ENCODE measurements at places on chromosomes 7 and 10.

DNA sequence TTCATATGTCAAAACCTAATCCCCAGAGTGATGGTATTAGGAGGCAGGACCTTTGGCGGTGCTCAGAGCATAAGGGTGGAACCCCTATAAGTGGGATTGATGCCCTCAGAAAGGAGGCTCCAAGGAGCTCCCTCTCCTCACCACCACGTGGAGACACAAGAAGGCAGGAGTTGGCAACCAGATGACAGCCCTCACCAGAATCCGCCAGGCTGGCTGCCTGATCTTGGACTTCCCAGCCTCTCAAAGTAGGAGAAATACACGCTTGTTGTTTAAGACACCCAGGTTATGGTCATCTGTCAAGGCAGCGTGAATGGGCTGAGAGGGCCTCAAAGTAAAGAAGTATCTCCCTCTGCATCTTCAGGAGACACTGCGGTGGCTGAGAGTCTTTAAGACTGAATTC is 187.7 kb downstream of the TNS3 start:
- no peak overlapping the region for H3K27ac ChIP-seq
- no peaks in the 10 kb centered on the region for H3K27me3 ChIP-seq
- peaks cover 42% of the 10 kb centered on the region for H3K36me3 ChIP-seq
- DNase-seq = no peak

DNA sequence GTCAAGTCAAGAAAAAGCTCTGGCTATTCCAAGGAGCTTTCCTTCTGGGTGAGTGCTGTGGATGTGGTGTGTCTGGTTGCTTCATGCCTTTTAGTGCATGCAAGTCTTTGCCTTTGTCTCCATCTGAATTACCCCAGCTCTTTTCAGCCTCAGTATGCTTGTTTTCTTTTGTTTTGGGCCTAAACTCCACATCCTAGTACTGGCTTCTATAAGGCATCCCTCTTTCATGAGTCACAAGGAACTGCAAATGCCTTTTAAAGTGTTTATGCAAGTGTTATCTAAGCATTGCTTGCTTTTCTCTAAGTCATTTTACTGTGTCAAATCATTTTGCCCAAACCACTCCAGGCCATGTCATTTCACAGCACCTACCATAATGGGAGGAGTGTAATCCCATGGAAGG is 132.1 kb downstream of the PLCE1 start:
- no peaks in the 10 kb centered on the region for H3K36me3 ChIP-seq
- no peaks in the 10 kb centered on the region for H3K27me3 ChIP-seq
- DNase-seq = no peak
- H3K4me1 ChIP-seq = no peaks in the 10 kb centered on the region
- no peak overlapping the region for H3K27ac ChIP-seq

DNA sequence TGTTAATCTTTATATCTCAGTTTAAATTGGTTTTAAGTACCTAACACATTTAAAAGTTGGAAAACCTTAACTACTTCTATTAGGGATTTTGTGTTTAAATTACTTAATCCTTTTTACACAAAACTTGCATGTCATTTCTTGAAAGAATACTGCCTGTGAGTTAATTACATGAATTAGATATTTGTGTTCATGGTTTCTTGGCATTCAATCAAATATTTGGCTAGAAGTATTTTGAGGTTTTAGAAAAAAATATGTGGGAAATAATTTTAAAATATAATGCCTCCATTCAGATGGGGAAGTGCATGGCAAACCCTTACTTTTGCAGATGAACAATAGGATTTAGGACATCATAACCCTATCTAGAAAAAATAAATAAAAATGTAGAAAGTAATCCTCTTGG is 186.5 kb upstream of the SEMA3E start:
- H3K27me3 ChIP-seq = no peaks in the 10 kb centered on the region
- no peak for DNase-seq
- no peaks in the 10 kb centered on the region for H3K4me1 ChIP-seq
- no peak overlapping the region for H3K27ac ChIP-seq
- H3K36me3 ChIP-seq = no peaks in the 10 kb centered on the region

DNA sequence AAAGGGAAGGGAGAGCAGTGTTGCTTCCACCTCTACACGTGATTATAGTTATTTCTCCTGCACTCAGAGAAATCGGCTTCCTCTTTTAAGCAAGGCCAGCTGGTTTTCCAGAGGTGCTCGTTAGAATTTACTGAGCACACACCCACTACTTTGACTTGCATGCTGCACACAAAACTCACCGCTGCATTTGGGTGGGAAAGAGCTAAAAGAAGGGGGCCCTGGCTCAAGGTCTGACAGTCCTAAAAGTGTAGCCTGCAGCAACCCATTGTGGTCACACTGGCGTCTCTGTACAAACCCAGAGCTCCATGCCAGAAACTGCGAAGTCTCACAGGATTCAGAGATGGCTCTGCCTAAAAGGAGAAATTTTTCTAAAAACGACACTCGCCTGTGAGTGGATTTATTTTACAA is 133.7 kb downstream of the SLC25A13 start:
- no peak overlapping the region for H3K27ac ChIP-seq
- no peaks in the 10 kb centered on the region for H3K27me3 ChIP-seq
- H3K36me3 ChIP-seq = peaks cover 4% of the 10 kb centered on the region
- H3K4me1 ChIP-seq = peaks cover 3% of the 10 kb centered on the region
- peak; percentile 19 for DNase-seq

DNA sequence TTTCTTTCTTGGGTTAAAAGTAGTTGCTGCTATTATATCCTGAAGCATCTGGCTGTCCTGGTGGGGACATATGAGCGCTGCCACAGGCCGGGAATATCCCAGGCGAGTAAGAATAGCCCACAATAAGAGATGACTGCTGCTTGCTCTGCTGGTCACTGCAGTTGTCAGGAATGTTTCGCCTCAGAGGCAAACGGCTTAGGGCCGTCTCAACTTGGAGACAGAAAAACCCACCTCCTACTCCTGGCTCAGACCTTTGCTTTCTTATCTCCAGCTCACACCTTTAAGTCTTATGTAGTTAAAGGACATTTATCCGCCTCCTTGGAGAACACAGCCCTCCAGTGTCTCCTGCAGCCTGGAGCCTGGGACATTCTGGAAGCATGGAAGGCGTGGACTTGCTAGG is at the start of gene GJD4:
Gene GJD4, plus strand, starts transcription at position 151 of the 400 bp plus-strand sequence. Its CDS starts 227 bp downstream, at position 378.
- no peaks in the 10 kb centered on the region for H3K4me1 ChIP-seq
- no peak within 1 kb of the TSS for H3K4me3 ChIP-seq
- peak; percentile 12 for DNase-seq

GRCh38 chr10:102654566-102654965 is 10.3 kb downstream of the TRIM8 start:
- no peak overlapping the region for H3K4me3 ChIP-seq
- H3K36me3 ChIP-seq = peaks cover 37% of the 10 kb centered on the region
- no peak for DNase-seq
- no peaks in the 10 kb centered on the region for H3K27me3 ChIP-seq

DNA sequence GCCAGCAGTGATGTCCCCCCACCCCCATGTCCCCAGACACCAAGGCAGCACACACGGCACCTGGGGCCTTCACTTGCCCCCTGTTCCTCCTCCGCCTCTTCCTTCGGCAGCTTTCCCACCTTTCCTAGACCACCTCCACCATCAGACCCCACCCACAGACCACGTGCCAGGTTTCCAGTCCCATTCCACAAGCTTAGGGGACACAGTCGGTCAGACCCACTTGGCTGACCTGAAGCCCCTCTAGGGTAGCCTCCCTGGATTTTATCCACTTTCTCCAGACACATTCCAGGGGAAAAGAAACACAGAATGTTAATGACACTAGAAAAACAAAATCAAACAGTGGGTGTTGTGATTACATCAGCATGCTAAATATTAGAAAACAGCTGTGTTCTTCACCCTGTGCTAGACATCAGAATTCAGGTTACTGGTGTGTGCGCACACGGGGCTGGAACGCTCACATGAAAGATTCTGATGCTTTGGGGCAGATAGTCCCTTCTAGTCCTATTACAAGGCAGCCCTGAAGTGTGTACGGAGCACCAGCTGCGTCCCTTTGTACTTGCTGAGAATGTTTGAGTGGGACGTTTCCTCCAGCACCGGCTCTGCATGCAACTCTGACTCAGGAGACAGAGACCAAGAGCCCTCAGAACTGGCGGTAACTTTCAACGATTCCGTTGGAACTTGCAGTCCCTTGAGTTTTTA is 75.5 kb upstream of the PPP2R2D start:
- H3K4me1 ChIP-seq = no peaks in the 10 kb centered on the region
- no peak for DNase-seq
- no peak overlapping the region for H3K4me3 ChIP-seq
- H3K27me3 ChIP-seq = peaks cover 4% of the 10 kb centered on the region
- no peak overlapping the region for H3K27ac ChIP-seq

- no peak for DNase-seq
- H3K27ac ChIP-seq = no peak overlapping the region
- no peaks in the 10 kb centered on the region for H3K4me1 ChIP-seq
- H3K4me3 ChIP-seq = no peak overlapping the region
- peaks cover 14% of the 10 kb centered on the region for H3K36me3 ChIP-seq
- no peaks in the 10 kb centered on the region for H3K27me3 ChIP-seq
Observed at GRCh38 chr7:43628431-43628830, 45.5 kb downstream of the STK17A start.

DNA sequence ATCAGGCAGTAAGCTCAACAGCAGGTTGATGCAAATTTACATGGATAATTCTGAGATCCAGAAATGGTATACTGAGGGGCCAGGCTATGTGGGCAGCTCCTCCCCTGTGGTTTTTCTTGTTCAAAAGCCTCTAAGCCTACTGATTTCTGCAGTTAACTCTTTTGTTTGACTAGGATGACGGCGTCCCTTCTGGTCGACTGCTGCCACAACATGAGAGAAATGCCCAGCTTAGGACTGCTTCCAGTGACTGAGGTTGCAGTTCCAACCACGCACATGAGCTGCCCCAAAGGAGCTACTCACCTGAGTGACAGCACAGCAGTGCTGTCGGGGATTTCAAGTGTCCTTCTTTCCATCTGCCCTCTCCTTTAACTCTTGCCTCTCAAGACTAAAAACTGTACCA is 973.0 kb upstream of the GHITM start:
- H3K4me3 ChIP-seq = no peak overlapping the region
- H3K4me1 ChIP-seq = peaks cover 18% of the 10 kb centered on the region
- no peaks in the 10 kb centered on the region for H3K27me3 ChIP-seq
- no peak overlapping the region for H3K27ac ChIP-seq

- no peak for DNase-seq
- no peak overlapping the region for H3K4me3 ChIP-seq
- no peaks in the 10 kb centered on the region for H3K36me3 ChIP-seq
- H3K27me3 ChIP-seq = no peaks in the 10 kb centered on the region
Observed at GRCh38 chr10:100319707-100320402, 10.2 kb downstream of the PKD2L1 start.

DNA sequence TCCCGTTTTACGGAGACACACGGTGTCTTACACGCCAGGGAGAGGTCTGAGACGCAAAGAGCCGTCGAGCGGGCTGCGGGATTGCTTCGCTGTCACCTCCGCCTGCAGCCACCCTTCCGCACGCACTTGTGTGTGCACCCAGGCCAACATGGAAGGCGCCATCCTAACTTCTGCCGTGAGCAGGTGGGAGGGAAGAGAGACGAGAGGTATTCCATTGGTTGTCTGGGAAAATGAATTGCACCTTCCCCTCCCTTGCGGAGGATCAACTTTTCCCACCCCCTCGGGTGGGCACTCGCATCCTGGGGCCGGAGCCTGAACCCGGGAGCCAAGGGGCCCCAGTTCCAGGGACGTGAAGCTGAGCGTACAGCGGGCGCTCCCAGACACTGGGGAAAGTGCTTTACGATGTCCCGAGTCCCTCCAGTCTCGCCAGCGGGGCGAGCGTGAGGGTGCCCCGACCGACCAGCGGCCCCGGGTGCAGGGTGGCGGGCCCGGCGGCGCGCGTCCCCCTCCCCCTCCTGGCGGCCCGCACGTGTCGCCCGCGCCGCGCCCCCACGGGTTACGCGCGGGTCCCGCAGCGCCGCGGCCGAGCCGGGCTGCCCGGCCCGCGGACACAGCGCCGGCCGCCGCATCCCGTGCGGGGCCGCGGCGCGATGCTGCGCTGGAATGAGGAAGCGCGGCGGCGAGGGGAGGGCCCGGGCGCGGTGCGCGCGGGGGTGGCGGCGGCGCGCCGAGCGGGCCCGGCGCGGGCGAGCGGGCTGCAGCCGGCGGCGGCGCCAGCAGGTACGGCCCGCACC is 984 bp upstream of the IKZF1 start:
- H3K36me3 ChIP-seq = no peaks in the 10 kb centered on the region
- H3K27ac ChIP-seq = peak overlapping the region; percentile 85
- peaks cover 6% of the 10 kb centered on the region for H3K4me1 ChIP-seq
- peaks cover 11% of the 10 kb centered on the region for H3K27me3 ChIP-seq
- DNase-seq = no peak

GRCh38 chr10:110758898-110759297 is 112.8 kb upstream of the PDCD4 start:
- no peak overlapping the region for H3K4me3 ChIP-seq
- H3K36me3 ChIP-seq = no peaks in the 10 kb centered on the region
- peak overlapping the region; percentile 85 for H3K27ac ChIP-seq
- H3K27me3 ChIP-seq = no peaks in the 10 kb centered on the region
- H3K4me1 ChIP-seq = peaks cover 3% of the 10 kb centered on the region

DNA sequence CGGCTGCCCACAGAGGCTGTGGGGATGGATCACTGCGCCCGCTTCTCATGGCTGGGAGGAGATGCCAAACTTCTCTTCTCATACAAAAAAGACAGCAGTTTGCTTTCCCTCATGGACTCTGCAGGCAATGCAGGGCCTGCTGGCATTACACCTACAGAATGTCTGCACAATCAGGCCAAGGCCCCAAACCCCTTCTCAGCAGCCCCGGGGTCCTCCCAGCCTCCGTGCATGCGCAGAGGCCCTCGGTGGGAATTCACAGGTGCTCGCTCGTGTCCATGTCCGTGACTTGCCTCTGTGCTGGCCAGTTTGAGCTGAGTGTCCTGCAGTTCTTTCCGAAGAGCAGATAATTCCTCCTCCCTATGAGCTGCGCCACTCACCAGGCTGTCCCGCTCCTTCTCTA is 63.6 kb downstream of the SPDYE5 start:
- no peaks in the 10 kb centered on the region for H3K27me3 ChIP-seq
- peaks cover 16% of the 10 kb centered on the region for H3K36me3 ChIP-seq
- no peaks in the 10 kb centered on the region for H3K4me1 ChIP-seq

GRCh38 chr7:144378651-144379050 is 23.4 kb downstream of the ARHGEF5 start:
- H3K36me3 ChIP-seq = peaks cover 4% of the 10 kb centered on the region
- no peaks in the 10 kb centered on the region for H3K27me3 ChIP-seq
- H3K4me1 ChIP-seq = no peaks in the 10 kb centered on the region

GRCh38 chr10:3774814-3775695 is 10.0 kb downstream of the KLF6 start:
- peaks cover 10% of the 10 kb centered on the region for H3K4me1 ChIP-seq
- no peak overlapping the region for H3K4me3 ChIP-seq
- peaks cover 35% of the 10 kb centered on the region for H3K36me3 ChIP-seq
- H3K27me3 ChIP-seq = no peaks in the 10 kb centered on the region
- DNase-seq = no peak

GRCh38 chr10:29317423-29318021 is 28.7 kb downstream of the LYZL1 start:
- no peaks in the 10 kb centered on the region for H3K36me3 ChIP-seq
- no peaks in the 10 kb centered on the region for H3K4me1 ChIP-seq
- DNase-seq = no peak
- no peak overlapping the region for H3K4me3 ChIP-seq
- H3K27me3 ChIP-seq = no peaks in the 10 kb centered on the region

GRCh38 chr7:76057813-76058145 is 9.9 kb downstream of the MDH2 start:
- DNase-seq = no peak
- H3K4me3 ChIP-seq = no peak overlapping the region
- no peaks in the 10 kb centered on the region for H3K4me1 ChIP-seq
- H3K27ac ChIP-seq = no peak overlapping the region
